ENCODE measurements at places on chromosomes 2 and 18. TPM values are rescaled to one million over a fixed set of nuclear protein-coding genes. Genes with fewer than 3 reads are reported as not detected.

GRCh38 chr18:35040638-35040987 is 600 bp upstream of the MAPRE2 start:
- no peak for DNase-seq

DNA sequence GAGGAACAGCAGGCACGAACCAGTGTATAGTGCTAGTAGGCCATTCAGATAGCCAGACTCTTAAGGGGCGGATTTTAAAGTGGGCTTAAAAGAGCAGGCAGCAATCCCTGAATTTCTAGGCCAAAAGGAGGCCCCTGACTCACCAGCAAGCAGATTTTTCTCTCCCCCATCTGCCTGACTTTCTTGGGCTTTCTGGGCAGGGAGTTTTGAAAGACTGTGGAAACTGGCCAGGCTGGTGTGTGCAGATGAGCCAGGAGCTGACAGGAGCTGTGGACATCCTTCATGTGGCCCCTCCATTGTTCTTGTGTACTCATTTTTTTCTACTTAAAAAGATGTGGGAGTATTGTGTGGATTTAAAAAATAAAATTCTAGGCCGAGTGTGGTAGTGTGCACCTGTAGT is 59.0 kb downstream of the GLI2 start:
- DNase-seq = no peak

GRCh38 chr18:57659460-57660102 is 37.9 kb upstream of the NARS1 start:
- no peak for DNase-seq

DNA sequence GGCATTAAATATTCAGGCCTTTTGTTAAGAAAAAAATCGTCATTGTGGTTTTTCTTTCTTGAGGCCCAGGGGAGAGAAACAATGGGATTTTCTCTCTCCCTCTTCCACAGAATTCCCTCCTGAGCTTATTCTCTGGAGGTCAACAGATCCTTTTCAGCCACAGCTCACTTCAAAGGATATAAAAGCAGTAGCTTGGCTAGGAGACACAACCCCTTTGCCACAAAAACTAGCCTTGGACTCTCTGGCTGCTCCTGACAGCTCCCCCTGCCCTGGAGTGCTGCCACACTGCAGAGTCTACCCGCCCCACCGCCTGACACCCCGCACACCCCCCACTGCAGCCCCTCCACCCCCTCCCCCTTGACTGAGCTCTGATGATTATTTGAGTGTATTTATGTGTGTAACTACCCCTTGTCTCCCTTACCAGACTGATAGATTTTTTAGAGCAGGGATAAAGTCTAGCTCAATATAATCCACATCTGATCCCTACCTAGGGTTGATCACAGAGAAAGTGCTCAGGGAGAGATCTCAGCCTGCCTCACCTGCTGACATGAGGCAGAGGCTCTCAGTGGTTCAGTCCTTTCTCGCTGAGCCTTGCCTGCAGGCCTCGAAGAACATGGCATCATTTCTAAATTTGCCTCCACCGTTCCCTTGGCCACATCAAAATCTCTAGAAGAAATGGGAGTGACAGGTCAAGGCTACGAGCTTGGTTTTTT is 132.2 kb upstream of the SP5 start:
- peak; percentile 68 for DNase-seq

- no peak for DNase-seq
Observed at GRCh38 chr18:10336749-10337350, 117.6 kb upstream of the APCDD1 start.

DNA sequence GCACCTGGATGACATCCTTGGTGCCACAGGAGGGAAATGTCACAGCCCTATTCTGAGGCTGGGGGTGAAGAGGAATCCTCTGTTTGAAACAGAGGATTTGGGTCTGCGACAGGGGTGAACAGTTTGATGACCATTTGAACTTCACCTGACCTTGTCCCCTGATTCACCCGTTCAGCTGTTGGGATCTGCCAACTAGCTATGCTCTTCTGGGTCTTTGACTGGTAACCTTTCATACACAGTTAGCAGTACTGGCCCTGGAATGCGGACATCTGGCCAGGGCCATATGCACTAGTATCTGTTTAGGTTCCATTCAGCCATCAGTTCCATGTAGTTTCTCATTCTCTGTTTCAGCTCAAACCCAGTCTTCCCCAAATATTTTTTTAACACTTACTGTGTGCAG is 72.6 kb upstream of the MCFD2 start:
- no peak for DNase-seq

GRCh38 chr2:67322353-67323001 is 74.7 kb upstream of the ETAA1 start:
- DNase-seq = peak; percentile 8

- DNase-seq = no peak
Observed at GRCh38 chr18:73839441-73839840, 308.2 kb downstream of the FBXO15 start.

ETAA1 gene
- 20.3 TPM for total RNA-seq

FLACC1 gene
- not detected for total RNA-seq

All from H7 (cell line).